ENCODE measurements at places on chromosomes 4 and X.

- DNase-seq: no peak
Measured at GRCh38 chr4:135382280-135382959, 1180.8 kb upstream of the PABPC4L start.

- no peak for DNase-seq
Measured at GRCh38 chrX:131072871-131073571, 14.9 kb downstream of the ARHGAP36 start.

GRCh38 chr4:1460967-1461868, 55.0 kb upstream of the NKX1-1 start:
- no peak for DNase-seq

- no peak for DNase-seq
Measured at GRCh38 chr4:188372829-188373228, 233.6 kb downstream of the TRIML1 start.

GRCh38 chr4:132593717-132594400, 555.2 kb upstream of the PCDH10 start:
- DNase-seq: no peak

DNA sequence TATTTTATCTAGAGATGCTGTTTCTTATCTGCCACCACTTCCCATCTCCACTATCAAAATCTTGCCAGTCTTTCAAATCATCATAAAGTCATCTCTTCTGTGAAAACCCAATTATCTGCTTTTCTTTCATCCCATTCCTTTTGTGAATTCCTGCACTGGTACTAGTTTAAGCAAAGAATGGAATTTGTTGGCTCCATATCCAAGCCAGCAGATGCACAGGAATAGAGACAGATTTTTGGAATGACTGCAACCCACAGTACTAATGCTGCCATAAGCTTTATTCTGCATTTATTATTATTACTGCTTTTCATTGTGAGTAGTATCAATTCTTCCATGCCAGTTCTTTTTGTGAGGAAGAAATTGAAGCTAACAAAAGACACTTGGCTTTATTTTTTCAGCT, 616.7 kb downstream of the RAPGEF2 start:
- no peak for DNase-seq

GRCh38 chr4:80161413-80162058, 35.8 kb upstream of the PRDM8 start:
- no peak for DNase-seq

GRCh38 chr4:186666750-186667149, 56.9 kb downstream of the FAT1 start:
- DNase-seq: no peak

DNA sequence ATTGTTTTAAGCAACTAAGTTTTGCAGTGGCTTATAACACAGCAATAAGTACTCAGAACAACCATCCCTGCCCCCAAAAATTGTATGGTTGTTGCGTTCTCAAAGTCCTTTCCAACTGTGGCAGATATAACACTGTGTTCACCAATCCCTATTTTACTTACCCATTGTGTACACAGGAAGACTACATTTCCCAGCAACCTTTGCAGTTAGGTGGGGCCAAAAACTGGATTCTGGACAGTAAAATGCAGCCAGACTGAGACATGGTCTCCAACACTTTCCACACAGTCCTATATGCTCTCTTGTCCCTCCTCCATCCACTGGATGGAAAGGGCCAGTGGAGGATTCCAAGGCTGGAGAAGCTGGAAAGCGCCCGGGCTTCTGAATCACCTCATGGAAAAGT, 523.6 kb downstream of the BCOR start:
- DNase-seq: no peak

GRCh38 chr4:30973993-30974392, 253.8 kb downstream of the PCDH7 start:
- DNase-seq: no peak

GRCh38 chr4:173492315-173492714, 37.7 kb downstream of the HAND2 start:
- DNase-seq: no peak

GRCh38 chrX:3563451-3563850, 150.0 kb downstream of the PRKX start:
- DNase-seq: no peak

- DNase-seq: no peak
Measured at GRCh38 chr4:74661427-74662201, 132.7 kb downstream of the BTC start.

DNA sequence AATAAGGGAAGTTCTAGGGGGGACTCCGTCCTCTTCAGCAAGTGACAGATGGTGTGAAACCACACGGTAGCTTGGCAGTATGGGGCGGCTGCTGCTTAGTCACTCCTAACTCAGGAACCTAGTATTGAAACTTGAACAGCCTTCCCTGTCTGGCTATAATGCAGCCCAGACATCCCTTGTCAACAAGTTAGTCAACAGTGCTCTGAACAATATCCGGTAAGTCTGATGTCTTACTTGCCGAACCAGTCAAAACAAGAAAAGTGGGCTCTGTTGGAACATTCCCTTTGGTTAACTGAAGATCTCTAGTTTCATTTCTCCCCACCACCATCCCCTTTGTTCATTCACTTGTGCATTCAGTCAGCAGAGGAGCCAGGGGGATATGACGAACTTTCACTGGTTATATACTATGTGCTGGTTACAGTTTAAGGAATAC, 18.7 kb upstream of the CXCL13 start:
- no peak for DNase-seq

DNA sequence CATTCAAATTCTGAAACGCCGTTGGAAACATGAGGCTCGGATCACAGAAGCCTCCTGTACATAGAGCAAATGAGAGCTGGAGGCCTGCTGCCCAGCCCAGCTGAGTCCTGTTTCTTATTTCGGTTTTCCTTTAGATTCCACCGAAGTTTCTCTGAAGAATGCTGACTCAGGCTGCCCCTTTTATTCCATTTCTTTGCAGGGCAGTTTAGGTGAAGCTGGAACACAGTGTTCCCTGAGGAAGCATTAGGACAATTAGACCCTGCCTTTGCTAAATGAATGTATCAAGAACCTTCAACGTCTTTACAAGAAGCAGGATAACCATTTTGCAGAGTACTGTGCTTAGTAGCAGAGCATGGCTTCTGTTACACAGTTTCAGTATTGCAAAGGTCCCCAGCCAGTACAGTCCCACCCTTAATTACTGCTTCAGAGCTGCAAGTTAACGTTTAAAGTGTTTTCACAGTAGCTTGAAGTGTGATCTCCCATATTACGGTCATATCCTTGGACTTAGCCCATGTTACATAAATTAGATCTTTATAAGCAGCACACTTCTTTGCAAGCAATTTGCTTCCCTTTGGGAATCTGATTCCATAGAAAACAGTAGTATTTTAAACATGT, 117.0 kb downstream of the TBL1X start:
- no peak for DNase-seq

DNA sequence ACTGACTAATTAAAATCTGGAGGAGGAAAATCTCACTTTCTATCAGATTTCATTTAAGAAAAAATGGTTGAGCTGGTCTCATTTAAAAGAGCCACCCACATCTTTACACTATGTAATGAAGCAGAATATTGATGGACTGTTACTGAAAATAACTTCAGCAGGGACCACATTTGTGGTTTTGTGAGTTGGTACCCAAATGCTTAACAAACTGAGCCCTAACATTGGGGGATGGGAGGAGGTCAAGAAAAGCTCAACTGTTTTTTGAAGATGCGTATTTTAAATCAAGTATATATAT, 30.1 kb downstream of the HOPX start:
- no peak for DNase-seq

DNA sequence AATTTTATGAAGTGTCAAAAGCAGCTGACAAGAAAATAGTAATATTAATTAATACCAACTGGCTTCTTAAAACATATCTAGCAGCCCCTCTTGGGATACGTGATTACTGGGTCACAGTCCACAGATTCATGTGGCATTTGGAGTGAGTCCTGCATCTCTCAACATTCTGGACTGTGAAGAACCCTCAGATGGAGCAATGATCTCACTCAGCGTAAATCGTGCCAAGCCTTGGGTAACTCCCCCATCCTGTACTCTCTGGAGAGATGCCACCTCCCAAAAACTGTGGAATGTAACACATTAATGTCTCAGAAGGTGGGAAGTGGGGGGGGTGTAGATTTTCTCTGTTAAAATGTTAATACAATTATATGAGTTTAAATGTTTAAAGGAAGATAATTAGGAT, 118.2 kb upstream of the IQCM start:
- DNase-seq: no peak

- DNase-seq: no peak
Measured at GRCh38 chrX:87578978-87579377, 61.4 kb downstream of the KLHL4 start.

DNA sequence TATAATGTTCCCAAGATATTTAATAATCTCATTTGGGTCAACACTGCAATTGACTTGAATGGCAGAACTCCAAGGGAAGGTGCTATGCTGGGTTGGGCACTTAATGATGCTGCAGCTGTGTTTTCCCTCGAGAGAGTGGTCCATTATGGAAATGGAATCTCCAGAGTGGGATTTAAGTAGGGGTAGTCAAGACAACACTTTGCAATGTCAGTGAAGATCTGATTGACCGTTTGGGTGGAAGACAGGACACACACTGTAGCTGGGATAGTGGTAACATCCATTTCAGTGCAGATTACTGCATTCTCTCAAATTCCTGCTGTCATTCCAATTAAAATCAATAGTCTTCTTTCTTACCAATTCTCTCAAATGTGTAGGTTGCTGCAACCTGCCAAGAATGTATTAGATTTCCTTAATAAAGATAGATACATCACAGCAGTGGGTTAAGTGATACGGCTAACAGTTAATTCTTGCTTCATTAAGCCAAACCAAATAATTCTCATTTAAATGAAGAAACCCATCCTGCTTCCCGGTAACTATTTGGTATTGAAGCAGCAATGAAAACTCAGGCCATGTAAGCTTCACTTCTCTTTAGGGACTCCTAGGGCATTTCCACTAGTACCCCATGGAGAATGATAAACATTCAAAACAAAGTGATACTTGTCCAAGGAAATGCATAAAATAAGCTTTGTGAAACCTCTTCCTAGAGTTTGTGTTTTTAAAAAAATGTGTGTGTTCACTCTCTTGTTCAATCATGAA, 40.5 kb upstream of the RASGEF1B start:
- DNase-seq: no peak

- no peak for DNase-seq
Measured at GRCh38 chr4:25590171-25590570, 65.5 kb upstream of the SLC34A2 start.

DNA sequence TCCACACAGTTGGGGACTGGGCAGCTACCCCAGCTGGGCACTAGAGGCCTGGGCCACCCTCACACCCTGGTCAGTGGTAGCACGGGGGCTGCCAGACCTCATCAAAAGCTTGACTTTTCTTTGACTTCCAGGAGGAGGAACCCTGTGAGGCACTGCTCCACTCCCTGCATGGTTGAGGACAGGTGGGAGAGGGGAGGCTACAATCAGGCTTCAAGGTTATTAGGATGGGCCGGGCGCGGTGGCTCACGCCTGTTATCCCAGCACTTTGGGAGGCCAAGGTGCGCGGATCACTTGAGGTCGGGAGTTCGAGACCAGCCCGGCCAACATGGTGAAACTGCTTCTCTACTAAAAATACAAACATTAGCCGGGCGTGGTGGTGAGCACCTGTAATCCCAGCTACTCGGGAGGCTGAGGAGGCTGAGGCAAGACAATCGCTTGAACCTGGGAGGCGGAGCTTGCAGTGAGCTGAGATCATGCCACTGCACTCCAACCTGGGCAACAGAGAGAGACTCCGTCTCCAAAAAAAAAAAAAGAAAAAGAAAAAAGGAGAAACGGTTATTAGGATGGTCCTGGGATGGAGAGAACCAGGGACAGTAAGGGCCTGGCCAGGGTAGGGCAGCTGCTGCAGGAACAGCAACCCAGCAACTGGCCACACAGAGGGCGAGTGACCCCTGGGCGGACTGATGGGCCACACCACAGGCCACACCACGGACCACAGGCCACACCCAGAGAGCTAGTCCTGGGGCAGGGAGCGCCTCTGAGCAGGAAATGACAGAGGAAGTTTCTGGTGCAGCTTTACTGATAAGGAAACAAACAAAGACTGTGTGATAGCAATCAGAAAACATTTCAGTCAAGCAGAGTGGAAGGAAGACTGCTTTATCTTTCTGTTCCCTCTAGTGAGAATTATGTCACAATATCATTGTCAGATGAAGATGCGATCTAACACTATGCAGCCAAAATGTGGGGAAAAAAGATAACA, 20.5 kb upstream of the OPN1LW start:
- DNase-seq: no peak

DNA sequence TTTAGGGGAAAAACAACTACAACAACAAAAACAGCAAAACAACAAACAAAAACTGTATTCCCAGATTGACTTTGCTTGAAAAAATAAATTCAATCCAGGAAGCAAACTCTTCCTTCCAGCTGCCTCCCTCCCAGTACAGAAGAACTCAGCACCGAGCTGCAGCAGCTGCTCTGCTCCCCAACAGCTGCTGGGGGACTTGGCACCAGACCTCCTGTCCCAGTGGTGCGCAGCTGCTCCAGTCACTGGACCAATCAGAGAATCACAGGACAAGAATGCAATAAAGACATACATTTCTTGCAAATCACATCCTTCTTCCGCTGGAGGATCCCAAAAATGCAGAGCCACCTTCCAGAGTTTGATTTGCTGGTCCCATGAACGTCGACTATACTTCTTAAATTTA, 11.8 kb upstream of the FAM53A start:
- no peak for DNase-seq

DNA sequence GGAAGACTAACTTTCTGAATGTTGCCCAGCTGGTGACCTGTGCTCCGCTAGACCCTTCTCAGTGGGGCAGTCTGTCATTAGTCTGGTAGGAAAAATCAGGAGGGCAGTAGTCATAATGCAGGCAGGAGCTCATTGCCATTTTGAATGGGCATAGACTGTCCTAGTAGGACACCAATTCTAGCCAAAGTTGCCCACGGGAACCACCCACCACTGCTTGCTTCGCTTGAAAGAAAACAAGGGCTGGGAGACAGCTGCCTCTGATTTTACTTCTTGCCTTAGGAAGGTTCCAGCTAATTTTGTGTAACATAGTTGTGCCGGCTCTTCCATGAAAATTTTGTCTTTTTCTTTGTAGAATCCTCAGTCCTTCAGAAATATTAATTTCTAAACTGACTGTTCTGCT, 23.3 kb downstream of the HOPX start:
- DNase-seq: no peak

DNA sequence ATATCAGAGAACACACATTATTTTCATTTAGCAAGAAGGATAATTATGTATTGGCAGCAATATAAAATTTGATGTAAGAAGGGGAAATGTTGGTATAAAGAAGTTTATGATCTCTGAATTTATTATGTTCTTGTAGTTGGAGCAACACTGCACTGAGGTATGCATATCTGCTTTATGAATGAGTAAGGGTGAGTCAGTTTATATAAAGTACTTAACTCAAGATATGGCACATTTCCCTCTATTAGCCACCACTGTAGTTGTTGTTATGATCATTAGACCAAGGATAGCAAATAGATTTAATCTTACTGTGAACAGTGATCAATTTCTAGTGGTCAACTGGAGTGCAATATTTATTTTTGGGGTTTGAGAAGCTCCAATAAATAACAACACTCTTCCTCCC, 66.6 kb downstream of the SNX25 start:
- no peak for DNase-seq

GRCh38 chrX:72041871-72042851, 89.6 kb downstream of the RTL5 start:
- no peak for DNase-seq

- no peak for DNase-seq
Measured at GRCh38 chrX:39983715-39984114, 114.0 kb downstream of the BCOR start.
